T47D (cell line): ENCODE measurements at places on chromosomes 16 and 17.

GRCh38 chr17:32483451-32484019 lies 3.3 kb upstream of the CDK5R1 start:
- peak; percentile 86 for DNase-seq

DNA sequence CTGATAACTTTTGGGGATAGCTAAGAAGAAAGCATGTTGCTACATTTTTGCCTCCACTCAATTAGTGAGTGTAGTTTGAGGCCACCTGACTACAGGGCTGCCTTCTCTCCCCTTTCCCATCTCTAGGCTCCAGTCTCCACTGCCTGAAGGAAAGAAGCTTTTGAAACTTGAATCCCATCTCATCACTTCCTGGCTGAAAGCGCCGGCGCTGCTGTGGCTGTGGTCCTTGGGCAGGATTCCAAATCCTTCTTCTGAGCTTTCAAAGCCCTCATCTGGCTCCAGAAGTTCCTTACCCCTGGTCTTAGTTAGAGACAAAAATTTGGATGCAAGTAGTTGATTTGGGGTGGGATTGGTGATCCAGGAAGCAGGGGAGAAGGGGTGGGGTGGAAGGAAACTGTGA lies 119.4 kb downstream of the FOXL1 start:
- DNase-seq, result no peak

- DNase-seq, result no peak
Measured at GRCh38 chr17:69921046-69921445, 154.0 kb upstream of the KCNJ16 start.

- DNase-seq, result no peak
Measured at GRCh38 chr17:35666967-35667532, 64.4 kb upstream of the RASL10B start.

- no peak for DNase-seq
Measured at GRCh38 chr16:49471038-49471727, 97.6 kb downstream of the C16orf78 start.

DNA sequence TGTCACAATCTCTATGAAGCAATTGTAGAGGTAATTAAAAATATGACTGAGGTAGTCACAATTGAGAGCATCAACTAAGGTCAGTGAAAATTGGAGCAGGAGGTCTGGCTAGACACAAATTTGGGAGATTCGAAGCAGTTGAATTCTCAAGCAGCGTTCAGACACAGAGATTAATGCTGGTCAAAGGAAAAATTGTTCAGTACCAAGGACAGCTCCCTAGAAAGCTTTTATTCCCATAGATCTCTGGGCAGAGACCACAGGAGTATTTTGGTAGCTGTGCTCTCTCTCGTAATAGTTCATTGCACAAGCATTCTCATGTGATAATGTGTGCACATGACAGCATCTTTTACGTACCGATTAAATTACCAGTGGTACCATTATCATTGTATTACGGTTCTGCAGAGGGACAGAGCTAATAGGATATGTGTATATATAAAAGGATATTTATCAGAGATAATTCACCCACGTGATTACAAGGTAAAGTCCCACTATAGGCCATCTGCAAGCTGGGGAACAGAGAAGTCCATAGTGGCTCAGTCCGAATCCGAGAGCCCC lies 387.5 kb upstream of the HSBP1 start:
- peak; percentile 75 for DNase-seq

DNA sequence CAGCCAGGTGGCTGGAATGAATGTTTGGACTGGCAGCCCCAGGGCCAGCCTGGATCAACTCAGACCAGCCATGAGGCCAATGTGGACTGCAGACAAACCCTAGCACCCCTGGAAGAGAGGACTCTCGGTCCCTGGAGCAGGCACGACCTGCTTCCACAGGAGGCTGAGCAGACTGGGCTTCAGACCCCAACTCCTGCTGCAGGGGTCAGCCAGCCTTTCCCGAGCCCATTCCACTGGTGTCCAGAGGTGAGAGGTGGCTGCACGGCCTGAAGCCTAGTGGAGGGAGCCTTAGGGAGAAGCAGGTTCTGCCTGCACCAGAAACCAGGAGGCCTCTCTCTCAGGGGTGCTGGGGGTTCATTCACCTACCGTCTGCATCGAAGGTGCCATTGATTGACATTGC lies 97.1 kb downstream of the CPPED1 start:
- no peak for DNase-seq

DNA sequence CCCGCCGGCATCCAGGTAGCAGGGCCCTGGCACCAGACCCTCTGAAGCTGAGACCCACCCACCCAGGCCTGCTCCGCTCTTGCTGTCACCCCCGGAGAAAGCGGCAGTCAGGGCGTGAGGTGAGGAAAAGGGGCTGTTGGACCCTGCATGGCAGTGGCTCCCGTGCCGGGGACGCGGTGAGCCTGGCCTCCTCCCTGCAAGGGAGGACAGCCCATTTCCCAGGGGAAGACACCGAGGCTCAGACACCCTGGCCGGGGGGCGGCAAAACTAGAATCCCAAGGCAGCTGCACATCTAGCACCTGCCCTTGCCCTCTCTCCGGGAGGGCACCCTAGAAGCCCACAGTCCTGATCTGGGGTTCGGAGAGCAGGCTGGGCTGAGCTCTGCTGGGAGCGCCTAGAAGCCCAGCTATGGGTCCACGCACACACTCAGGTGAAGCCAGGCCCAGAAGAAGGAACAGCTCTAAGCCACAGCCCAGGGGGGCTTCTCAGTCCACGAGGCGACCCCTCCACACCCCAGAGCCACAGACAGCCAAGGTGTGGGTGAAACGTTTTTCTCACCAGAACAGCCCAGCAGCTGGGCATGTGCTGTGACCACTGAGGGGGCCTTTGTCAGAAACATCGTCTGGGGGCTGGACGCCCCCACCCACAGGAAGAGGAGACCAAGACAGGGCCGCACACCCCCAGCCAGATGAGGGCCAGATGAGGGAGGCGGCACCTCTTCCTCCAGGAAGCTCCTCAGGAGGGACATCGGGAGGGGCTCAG lies 22.4 kb downstream of the SLC7A5 start:
- no peak for DNase-seq

DNA sequence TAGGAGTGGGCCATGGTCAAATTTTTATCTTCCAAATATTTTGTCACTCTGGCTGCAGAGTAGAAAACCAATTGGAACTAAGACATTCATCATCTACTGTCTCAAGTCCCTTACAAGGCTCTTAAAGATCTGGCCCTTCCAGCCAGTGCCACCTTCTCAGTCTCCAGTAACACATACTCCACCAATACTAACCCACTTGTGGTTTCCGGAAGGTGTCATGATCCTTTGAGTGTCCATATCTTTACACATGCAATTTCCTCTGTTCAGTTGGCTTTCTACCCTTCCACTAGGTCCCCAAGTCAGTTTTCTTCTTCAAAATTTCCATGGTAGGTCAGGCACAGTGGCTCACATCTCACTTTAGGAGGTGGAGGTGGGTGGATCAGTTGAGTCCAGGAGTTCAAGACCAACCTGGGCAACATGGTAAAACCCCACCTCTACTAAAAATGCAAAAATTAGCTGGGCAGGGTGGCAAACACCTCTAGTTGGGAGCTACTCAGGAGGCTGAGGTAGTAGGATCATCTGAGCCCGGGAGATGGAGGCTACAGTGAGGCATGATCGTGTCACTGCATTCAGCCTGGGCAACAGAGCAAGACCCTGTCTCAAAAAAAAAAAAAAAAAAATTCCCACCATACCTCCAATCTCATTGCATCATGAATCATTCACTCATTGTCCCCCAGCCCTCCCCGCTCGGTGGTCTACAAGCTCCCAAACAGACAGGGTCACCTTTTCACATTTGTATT lies 6.0 kb upstream of the GRB2 start:
- DNase-seq, result no peak

- DNase-seq, result no peak
Measured at GRCh38 chr16:79647586-79647985, 47.0 kb upstream of the MAF start.

DNA sequence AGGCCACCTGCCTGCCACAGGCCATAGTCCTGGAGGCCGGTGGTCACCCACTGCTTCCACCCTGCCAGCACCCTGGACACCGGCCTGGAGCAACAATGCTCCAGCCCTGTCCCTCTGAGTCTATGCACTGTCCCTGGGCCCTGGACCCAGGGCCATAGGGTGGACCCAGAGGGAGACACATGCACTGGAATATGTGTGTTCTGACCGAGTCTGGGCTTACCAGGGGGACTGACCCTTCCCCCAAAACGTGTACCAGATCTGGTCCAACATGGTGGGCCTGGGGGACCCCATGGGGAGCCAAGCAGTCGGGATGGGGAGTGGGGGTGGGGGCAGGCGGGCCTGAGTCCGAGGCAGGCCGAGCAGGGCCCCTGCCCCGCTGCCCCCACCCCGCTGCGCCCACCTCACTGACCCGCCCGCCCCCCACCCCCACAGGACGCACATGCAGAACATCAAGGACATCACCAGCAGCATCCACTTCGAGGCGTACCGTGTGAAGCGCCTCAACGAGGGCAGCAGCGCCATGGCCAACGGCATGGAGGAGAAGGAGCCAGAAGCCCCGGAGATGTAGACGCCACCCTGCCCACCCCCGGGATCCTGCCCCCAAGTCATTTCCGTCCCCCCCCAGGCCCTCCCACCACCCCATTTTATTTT lies 357.4 kb downstream of the SEC14L1 start:
- no peak for DNase-seq

DNA sequence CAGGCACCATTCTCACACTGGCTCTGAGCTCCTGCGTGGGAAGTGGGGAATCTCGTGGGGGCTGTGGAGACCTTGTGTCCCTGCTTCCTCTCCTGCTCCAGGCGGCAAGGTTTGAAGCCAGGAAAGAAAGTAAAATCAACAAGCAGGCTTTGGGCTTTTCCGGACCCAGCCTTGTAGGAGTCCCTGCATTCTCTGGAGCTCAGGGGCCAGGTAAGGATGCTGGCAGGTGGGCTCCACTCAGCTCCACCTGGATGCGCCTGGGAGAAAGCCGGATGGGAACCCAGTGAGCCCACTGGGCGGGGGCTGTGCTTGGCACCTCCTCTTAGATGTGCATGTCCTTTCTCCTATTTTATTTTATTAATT lies 362.5 kb downstream of the SEC14L1 start:
- DNase-seq, result no peak

GRCh38 chr16:27824786-27825185 lies 238.7 kb downstream of the GSG1L start:
- no peak for DNase-seq

DNA sequence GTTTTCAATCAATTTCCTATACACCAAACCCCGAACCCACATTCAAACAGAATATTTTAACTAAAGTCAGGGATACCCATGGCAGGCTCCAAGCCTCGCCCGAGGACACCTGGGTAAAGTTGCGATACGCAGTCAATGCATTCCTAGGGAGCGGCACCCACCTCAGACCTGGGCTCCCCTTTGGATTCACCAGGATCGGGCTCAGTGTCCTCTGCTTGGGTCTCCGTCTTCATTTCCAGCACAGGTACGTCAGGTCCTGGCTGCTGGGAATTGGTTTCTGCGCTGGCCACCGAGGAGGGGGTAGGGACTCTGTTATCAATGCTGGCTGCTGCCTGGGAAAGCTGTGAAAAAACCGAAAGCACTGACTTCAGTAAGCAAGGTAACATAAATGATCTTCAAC lies 51.7 kb upstream of the TRAP1 start:
- no peak for DNase-seq

DNA sequence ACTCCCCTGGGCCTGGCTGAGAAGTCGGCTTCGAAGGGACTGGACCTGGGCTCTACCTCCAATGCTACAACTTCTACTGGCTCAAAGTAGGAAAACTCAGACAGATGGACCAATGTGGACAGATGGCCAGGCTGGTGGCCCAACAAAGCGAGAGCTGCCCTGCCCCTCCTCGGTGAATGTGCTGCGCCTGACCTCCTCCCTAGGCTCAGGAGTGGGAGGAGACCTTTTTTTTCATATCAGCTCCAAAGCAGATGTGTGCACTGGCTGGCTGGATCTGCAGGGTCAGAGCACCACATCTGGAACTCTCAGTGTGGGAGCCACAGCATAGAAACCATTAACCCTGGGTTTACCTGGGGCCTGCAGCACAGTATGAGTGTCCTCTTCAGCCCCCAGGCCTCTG lies 20.8 kb downstream of the ATP6V0D1 start:
- no peak for DNase-seq

- DNase-seq, result no peak
Measured at GRCh38 chr16:84787263-84787622, 32.5 kb upstream of the CRISPLD2 start.

DNA sequence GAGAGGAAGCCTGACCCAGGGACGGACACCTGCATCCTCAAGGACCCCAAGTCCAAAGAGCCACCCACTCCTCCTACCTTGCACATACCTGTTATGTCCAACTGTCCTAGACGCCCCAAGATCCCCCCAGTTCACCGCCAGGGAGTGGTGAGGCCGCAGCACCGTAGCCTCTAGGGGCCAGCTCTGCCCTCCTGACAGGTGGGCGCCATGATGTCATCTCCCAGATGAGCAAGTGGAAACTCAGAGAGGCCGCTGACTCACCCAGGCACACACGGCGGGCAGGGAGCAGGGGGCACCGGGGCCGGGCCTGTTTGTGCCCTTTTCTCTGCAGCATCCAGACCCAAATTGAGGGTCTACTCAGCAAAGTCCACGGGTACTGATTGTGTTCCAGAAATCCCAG lies 4.8 kb upstream of the ZNF469 start:
- no peak for DNase-seq

- DNase-seq, result peak; percentile 95
Measured at GRCh38 chr16:69330286-69331109, at the start of gene PDF. PDF (minus strand) TSS chr16:69330588; CDS start chr16:69330570, 18 bp downstream.

GRCh38 chr17:78394209-78394608 lies 15.8 kb downstream of the PGS1 start:
- no peak for DNase-seq

DNA sequence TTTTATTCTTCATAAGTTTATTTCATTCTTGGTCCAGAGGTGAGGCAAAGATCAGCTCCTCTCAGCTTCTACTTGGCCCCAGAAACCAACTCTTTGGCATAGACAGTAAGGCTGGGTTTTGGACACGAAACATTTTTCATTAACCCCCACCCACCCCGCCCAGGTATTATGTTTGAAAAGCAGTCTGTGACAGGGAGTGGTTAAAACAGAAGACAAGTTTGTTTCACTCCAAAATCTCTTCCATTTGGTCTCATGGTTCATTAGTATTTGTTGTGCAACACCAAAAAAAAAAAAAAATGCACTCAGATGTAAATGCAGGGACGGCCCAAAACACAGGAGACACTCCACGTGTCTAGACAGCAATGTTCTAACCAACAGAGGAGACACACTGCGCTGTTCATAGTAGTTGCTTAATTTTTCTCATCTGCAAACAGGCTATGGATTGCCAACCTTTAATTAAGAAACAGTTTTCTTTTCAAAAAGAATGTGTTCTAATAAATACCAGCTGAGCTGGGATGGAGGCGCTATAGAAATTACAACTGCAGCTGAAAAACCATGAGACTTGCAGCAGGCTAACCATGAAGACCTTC lies 39.8 kb upstream of the MMP2 start:
- DNase-seq, result no peak

GRCh38 chr16:12083631-12084030 lies 107.1 kb downstream of the SNX29 start:
- no peak for DNase-seq
